Stimulated activated CD8-positive, alpha-beta memory T cell treated with anti-CD3 and anti-CD28 coated beads, Interleukin-2, amount 100 ng/mL, for 48 hours (primary cell): ENCODE measurements at places on chromosomes 11 and 22.

DNA sequence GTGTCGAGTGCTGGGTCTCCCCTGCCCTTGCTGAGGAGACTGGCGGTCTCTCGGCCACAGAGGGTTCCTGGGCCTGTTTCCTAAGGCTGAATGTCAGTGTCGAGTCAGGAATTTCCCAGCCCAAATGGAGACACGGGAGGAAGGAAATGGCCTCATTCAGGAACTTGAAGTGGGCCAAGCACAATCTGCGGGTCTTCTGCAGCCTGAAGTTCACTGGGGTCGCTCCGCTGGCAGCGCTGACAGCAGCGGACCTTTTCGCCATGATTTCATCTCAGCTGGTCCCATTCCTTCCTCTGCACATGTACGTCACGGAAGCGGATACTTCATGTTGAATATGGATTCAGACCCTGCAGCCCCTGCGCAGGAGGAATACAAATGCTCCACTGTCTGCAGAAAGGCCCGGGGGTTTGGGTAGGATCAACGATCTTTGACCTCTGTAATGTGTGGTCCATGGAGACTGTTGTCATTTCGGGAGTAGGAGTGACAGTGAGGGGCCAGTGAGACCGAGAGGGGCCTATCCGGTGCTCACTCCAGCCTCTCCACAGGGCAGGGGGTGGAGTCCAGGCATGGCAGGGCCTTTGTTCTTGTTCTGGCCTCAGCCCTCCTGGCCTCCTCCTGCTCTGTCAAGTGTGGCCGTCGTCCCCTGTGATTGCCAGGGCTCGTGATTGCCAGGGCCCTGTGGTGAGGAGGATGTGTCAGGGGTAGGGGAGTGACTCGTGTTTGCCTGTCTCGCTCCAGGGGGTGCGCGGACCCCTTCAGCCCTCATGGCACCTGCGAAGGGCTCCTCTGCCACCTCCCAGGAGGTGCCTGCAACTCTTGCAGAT lies 402.3 kb downstream of the TBC1D22A start:
- DNase-seq = no peak

DNA sequence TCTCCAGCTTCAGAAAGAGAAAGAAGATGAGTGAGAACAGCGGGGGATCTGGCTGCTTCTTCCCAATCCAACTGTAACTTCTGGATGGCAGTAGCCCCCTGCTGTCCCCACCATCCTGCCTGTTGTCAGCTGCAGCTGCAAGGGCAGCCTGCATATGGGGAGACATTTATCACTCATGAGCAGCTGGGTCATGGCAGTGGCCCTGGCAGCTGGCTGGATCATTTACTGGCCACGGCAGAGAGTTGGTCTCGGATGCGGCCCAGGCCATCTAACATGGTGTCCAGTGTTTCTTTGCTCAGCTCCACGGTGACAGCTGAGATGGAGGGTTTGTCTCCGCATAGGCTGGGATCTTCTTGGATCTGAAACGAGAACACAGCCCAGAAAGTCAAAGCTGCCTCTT lies 14.8 kb downstream of the COMMD9 start:
- DNase-seq = no peak

DNA sequence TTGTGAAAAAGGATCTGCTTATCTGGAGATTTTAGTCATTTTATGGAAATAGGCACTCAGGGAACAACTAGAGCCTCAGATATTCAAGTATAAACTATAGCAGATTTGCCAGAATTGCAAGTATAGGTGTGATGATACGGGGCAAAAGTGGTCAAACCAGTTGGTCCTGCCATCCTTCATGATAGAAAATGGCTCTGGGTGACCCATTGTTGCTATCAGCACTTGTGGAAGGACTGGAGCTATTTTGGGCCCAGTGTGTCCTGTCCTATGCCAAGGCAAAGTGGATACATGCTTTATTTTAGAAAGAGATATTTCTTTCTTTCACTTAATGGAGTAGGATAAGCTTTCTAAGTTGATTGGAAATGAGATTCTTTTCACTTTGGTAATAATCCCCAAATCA lies 85.2 kb downstream of the PPP6R3 start:
- no peak for DNase-seq

GRCh38 chr22:46074771-46075551 lies 75.4 kb upstream of the PPARA start:
- DNase-seq = no peak

GRCh38 chr11:68396516-68396915 lies 64.0 kb upstream of the PPP6R3 start:
- DNase-seq = no peak

DNA sequence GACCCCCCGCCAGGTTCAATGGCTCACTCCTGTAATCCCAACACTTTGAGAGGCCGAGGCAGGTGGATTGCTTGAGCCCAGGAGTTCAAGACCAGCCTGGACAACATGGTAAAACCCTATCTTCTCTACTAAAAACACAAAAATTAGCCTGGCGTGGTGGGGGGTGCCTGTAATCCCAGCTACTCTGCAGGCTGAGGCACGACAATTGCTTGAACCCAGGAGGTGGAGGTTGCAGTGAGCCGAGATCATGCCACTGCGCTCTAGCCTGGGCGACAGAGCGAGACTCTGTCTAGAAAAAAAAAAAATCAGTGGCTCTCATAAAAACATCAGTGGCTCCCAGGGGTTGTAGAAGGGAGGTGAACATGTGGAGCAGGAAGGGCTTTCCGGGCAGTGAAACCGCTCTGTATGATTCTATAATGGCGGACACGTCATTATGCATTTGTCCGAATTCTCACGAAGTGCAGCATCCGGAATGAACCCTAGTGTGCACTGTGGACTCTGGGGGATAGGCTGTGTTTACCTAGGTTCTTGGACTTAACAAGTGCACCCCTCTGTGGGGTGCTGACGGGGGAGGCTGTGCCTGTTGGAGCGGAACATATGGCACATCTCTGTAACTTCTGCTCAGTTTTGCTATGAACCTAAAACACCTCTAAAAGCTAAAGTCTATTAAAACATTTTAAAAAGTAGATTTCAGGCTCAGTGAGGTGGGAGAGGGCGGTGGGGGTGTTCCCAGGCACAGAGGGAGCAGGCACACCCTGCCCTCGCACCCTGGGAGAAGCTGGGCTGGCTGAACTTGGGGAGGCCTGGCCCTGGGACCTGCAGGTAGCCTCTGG lies 49.1 kb upstream of the SEPTIN5 start:
- DNase-seq = no peak

DNA sequence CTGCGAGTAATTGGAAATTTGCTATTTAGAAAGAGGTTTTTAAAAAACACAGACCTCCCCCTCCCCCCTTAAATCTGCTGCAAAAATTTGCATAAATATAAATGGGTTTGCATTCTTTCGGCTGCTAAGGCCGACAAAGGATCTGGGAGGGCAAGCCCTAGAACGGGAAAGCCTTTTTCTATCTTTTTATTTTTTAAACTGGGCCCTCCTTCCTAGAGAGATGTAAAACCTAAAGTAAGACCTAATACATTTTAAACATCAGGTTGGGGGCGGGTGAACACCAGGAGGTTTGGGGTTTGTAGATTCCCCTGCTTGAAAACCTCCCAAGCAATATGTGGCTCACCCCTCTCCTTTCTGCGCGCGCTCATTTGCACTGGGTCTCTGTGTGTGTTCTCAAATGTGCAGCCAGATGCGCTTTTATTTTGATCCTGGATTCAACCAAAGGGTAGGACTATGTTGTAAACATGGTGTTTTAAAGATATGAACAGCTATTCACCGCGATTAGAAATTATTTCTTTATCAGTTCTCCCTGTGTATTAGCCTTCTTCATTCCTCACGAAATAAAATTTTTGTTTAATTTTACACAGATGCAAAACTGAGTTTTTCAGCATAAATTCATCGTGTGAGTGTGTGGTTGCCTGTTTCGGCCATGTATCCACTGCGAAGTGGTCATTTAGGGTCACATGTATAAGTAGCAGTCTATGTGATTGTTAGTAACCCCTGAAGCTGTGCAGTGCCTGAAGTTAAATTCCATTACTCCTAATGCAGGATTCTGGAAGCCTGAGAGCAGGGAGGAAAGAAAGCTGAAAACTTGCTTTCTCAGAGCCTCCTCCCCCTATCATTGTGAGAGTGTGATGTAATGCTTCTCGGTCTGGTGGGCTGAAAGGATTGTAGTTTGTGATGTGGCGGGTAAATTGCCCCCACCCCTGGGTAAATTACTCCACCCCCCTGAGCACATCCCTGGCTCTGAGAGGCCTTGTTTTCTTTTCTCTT lies 988 bp downstream of the TNRC6B start:
- peak; percentile 11 for DNase-seq

GRCh38 chr22:43583501-43583900 lies 171.7 kb downstream of the MPPED1 start:
- no peak for DNase-seq

DNA sequence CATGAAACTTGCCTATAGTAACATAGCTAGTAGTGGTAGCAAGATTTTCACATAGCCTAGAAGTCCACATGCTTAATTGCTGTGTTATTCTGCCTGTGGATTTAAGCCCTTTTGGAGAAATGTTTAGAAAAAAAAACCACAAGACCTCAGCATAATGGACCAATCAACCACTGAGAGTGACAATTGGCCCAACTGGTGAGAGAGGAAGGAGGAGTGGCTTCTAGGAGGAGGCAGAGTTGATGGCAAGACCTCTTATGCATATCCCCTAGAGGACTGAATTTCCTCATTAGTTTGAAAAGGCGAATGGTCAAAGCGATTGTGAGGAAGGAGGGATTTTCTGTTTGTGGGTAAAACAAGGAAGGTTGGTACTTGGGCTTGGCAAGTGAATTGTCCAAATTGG lies 30.6 kb downstream of the NNMT start:
- no peak for DNase-seq

DNA sequence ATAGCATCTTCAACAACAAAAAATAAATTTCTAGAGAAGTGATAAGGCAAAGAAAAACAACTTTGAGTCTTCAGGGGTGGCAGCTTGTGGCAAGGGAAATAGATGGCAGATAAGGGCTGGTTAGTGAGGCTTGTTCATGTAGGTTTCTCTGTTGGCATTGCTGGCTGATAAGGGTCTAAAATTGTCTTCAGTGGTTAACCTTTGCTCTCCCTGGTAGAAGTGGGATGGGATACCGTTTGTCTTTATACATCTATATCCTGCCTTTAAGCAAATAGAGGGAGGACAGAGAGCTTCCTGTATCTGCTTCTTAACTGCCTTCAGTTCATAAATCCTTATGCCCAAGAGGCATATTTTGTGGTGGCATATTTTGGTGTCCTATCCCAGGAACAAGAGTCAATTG lies 57.1 kb downstream of the TRAF6 start:
- DNase-seq = no peak

DNA sequence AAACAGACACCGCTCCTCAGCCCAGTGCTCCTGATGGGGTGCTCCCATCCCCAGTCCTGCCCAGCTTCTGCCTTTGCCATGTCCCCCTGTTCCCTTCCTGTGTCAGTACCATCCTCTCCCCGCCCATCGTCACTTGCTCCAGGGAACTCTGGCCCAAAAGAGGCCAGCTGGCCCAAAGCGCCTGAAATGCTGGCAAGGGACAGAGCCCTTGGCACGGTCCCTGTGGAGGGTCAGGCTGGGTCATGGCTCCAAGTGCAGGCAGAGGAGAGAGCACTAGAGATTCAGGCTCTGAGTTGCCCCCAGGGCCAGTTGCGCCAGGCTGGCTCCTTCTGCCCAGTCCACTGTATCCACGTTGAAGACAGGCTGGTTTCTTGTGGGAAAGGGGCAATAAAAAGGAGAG lies 8.4 kb upstream of the HDHD5 start:
- DNase-seq = no peak

GRCh38 chr11:96260532-96260931 lies 82.5 kb downstream of the MAML2 start:
- DNase-seq = no peak

DNA sequence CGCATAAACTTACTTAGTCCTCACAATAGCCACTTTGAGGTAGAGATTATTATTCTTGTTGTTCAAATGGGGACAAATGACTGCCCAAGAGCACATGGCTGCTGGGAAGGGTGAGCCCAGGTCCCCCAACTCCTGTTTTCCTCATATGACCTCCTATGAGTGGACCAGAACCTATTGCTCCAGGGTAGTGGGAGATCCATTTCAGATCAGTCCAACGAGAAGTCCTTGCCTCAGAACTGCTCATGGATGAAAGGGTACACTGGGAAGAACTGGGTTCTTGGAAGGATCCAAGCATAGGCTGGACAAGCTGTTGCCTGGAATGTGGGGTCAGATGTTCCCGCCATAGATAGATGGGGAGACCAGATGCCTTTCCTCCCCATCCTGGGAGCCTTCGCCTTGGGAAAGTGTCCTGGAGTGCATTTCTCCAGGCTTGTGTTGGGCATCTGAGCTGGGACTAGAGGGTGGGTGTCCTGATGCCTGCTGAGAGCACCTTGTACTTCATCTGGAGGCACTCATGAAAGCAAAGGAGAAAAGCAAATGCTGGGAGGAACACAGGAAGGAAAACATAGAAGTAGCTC lies 146.3 kb upstream of the B3GAT1 start:
- DNase-seq = no peak

DNA sequence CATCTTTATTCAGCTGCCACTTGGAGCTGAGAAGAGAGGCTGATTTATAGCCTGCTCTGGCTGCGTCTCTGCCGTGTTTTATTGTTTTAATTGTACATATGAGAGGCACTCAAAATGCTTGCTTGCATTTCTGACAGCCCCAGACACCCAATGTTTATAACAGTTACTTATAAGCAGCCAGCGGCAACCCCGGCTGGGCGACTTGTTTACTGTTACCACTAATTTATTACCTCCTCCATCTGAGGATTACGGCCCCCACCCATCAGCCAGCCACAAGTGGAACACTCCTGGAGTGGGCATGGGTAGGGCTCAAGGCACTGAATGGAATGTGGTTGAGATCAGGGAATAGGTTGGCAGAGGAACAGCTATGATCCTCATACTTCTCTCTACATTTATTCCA lies 61.2 kb downstream of the CLPB start:
- DNase-seq = no peak

- no peak for DNase-seq
Measured at GRCh38 chr11:28146123-28146751, 38.0 kb downstream of the METTL15 start.

GRCh38 chr11:110463153-110463552 lies 33.4 kb downstream of the FDX1 start:
- peak; percentile 13 for DNase-seq

DNA sequence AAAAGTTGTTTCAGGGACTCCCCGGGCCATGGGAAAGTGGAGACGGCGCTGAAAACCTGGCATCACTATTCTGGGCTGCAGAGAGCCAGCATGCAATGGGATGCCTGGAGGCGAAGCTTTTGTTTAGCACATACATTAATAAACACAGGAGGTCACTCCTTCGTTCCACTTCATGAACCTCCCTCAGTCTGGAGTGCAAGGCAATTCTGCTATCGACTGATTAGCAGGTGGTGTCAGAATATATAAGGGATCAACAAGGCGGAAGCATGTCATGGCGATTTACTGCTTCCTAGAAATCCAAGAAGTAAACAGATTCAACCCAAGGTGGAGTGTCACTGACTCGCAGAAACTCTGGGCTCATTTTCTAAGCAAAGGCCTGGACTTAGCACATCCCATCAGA lies 45.4 kb upstream of the MN1 start:
- no peak for DNase-seq

GRCh38 chr11:78354408-78355308 lies 63.0 kb downstream of the GAB2 start:
- DNase-seq = no peak
